ENCODE measurements at places on chromosomes 4 and X. TPM values are rescaled to one million over a fixed set of nuclear protein-coding genes. Genes with fewer than 3 reads are reported as not detected.

Gene ARR3
- total RNA-seq, result not detected

Gene KLHL13
- 0.31 TPM for total RNA-seq

Gene EOLA1
- 23.3 TPM for total RNA-seq

Gene STEEP1
- total RNA-seq, result 36.5 TPM

Gene CYSLTR1
- not detected for total RNA-seq

Gene TBC1D19
- 4.1 TPM for total RNA-seq

Gene LIMCH1
- 40.0 TPM for total RNA-seq

Gene DKK2
- total RNA-seq, result not detected

Gene LEF1
- not detected for total RNA-seq

Gene DAPP1
- not detected for total RNA-seq

Gene HMX1
- total RNA-seq, result 0.16 TPM

Gene HSD17B13
- total RNA-seq, result 0.07 TPM

Gene AKAP14
- total RNA-seq, result not detected

Gene RTL3
- not detected for total RNA-seq

Gene UGT2A1
- not detected for total RNA-seq

Gene DDX3X
- 153 TPM for total RNA-seq

Gene CLDN34
- total RNA-seq, result not detected

Gene NAP1L3
- 0.25 TPM for total RNA-seq

Gene ADH4
- total RNA-seq, result not detected

Gene WDR19
- 9.7 TPM for total RNA-seq

Gene SATL1
- not detected for total RNA-seq

Gene CT45A5
- not detected for total RNA-seq

Gene GLOD5
- not detected for total RNA-seq

Gene FUNDC1
- total RNA-seq, result 25.6 TPM

Gene NSG1
- 4.0 TPM for total RNA-seq

Gene NPNT
- 0.22 TPM for total RNA-seq

Gene PASD1
- not detected for total RNA-seq

Gene CACNA1F
- not detected for total RNA-seq

Gene SORBS2
- 0.97 TPM for total RNA-seq

Gene SPANXN3
- not detected for total RNA-seq

Gene MGARP
- 0.58 TPM for total RNA-seq

Gene BEX1
- total RNA-seq, result not detected

Gene CXorf51B
- not detected for total RNA-seq

Gene TKTL1
- not detected for total RNA-seq

Gene PLRG1
- 57.3 TPM for total RNA-seq

Gene FAAH2
- total RNA-seq, result 0.18 TPM

Gene IRF2
- 11.4 TPM for total RNA-seq

Gene ANXA3
- 92.0 TPM for total RNA-seq

Gene GSX2
- not detected for total RNA-seq

Gene TRIML2
- total RNA-seq, result 45.0 TPM

Gene GLRA2
- not detected for total RNA-seq

Gene TMEM144
- total RNA-seq, result 2.4 TPM

Gene SASH3
- not detected for total RNA-seq

Gene HERC5
- total RNA-seq, result 4.1 TPM

Gene ARMCX4
- 0.34 TPM for total RNA-seq

Gene RFC1
- 18.8 TPM for total RNA-seq

Gene CCKAR
- not detected for total RNA-seq

Gene GRIA3
- not detected for total RNA-seq

Gene H2BW2
- total RNA-seq, result not detected

Gene PAGE2
- not detected for total RNA-seq

Gene GAGE1
- total RNA-seq, result not detected

Gene STBD1
- total RNA-seq, result 9.7 TPM

Gene FOXP3
- 0.13 TPM for total RNA-seq

Gene CCNA2
- 49.1 TPM for total RNA-seq

Gene ENOPH1
- total RNA-seq, result 35.6 TPM

Gene SMS
- 237 TPM for total RNA-seq
